A172 (cell line): ENCODE measurements at places on chromosomes 2 and 18.

DNA sequence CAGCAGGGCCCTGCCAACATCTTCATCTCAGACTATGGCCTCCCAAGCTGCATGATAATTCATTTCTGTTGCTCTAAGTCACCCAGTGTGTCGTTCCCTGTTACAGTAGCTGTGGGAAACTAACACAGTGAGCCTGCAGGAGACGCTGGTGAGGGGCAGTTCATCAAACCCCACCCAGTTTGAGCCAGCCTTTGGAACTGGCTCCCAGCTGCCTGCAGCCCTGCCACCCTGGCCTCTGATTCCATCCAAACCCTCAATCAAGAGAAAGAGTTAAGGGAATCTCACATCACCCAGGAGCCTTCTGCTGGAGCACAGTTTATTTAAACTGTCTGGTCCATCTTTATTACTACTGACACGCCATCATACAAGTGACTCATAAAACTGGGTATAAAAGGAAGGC lies 64.9 kb upstream of the ZCCHC2 start:
- no peak for DNase-seq

DNA sequence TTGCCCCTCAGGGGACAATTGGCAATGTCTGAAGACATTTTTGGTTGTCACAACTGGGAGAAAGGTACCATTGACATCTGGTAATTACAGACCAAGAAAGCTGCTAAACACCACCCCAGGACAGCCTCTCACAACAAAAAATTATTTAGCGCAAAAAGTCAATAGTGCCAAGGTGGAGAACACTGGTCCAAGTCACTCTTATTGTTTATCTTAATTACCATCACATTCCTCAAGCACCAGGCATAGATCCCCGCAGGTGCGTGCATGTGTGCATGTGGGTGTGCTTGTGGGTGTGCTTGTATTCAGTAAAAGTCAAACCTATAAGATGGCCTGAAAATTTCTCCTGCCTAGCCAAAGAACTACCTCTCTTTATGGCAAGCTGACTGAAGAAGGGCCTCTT lies 74.9 kb upstream of the WDR75 start:
- DNase-seq, result no peak

DNA sequence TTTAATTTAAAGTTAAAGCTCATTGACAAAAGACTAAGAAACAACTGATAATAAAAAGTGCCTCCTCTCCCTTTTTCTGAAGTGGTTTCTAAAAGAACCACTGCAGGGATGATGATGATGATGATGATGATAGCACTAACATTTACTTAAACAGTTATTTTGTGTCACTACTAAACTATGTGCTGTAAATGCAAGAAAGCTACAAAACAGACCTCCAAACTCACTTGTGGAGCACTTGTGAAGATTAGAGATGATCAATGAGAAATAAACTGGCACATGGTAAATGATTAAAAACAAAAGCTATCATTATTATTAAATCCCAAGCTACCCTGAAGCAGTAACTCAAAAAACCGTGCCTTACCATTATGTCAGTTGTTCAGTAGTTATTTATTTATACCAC lies 88.7 kb downstream of the SLC8A1 start:
- no peak for DNase-seq

DNA sequence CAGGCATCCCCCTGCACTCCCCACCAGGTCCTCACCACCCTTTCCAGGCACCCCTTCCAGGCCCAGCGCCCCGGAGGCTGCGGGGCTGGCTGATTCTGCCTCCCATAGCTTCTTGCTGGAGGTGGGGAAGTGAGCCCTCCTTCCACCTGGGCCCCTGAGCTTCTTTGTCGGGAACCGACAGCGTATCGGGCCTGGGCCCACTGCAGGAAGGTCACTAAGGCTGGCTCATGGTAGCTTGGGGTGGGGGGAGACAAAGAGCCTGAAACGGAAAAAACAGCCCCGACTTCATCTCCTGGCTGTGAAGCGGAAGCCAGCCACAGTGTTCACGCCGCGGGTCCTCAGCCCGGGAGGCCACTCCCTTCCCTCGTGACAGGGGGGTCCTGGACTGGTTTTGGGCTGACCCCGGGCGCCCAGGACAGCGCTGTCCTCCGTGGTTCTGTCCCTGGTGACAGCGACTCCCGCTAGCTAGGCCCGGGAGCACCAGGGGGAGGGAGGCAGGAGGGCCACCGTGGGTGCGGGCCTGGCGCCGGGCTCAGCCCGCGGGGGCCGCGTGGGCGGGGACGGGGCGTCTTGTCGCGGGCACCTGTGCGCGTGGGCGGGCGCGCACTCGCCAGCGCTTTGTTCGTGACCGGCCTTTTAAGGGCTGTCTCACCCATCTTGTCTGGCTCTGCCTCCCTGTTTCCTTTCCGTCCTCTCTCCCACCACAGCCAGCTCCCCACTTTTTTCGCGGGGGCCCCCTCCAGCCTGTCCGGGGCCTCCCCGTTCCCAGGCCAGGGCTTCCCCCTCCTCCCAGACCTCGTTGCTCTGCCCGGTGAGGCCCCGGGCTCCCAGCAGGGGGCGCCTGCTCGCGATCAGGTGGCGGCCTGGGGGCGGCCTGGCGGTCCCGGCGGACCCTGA lies 64.9 kb downstream of the DNMT3A start:
- DNase-seq, result no peak

DNA sequence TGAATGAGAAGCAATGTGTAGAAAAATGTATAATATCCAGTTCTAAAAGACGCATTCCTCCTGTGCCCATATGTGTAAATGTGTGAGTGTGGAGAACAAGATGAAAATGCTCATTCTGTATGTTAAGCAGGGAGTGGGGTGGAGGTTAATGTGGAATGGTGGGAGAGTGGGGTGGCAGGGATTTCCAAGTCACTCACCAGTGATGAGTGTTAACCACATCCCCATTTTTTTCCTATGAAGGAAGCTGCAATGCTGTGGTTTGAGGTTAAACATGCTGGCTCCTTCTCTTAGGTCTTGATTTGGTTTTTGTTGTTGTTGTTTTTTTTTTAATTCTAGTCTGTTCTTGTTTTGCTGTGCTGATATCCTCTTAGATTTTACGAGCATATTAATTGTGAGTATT lies 169.4 kb downstream of the NEDD4L start:
- DNase-seq, result peak; percentile 83

- DNase-seq, result no peak
Measured at GRCh38 chr2:231399853-231400680, 4.6 kb downstream of the B3GNT7 start.

- peak; percentile 61 for DNase-seq
Measured at GRCh38 chr2:84991404-84992160, 20.6 kb downstream of the KCMF1 start.

- no peak for DNase-seq
Measured at GRCh38 chr2:106195981-106196380, 1.9 kb upstream of the UXS1 start.

DNA sequence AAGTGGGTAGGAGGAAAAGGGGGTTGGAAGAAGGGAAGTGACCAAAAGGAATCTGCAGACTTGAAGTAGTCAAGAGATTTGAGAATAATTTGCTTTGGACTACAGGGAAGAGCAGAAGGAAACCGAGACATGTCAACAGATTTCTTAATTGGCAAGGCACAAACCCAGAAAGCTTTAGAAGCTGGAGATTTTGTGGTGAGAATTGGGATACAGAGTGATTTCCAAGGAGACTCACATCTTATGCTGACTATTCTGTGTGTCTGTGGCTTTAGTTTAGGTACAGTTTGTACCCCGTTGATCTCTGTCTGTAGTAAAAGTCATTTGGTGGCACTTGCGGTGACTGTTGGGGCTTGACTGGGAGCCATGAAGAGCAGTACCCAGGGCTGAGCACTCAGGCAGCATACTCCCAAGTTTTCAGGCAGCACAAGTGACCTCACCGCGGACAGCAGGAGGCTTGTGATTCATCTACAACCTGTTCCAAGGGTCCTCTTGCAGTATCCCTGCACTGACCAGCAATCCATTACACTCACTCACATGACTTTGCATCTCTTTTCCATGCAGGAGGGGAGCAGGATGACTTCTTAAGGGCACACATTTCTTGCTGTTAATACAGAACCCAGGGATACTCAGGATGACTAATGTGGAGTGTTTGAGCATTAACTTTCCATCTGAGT lies 97.1 kb upstream of the TNP1 start:
- DNase-seq, result peak; percentile 16

DNA sequence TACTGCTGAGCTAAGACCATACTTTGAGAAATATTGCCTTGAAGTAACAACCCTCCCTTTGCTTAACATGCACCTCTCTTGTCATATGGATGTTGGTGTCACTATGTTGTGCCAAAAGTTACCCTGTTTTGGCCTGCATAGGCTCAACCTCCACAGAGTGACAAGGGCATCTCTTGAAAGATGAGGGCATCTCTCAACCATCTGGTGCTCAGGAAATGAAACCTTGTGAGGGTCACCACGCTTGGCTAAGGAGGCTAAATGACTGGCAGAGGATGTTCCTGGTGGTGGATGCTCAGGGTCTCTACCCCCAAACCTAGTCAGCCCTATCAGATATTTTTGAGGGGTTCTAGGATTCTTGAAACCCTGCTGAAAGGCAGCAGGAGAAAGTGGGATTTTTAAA lies 2.3 kb downstream of the LHCGR start:
- DNase-seq, result no peak

DNA sequence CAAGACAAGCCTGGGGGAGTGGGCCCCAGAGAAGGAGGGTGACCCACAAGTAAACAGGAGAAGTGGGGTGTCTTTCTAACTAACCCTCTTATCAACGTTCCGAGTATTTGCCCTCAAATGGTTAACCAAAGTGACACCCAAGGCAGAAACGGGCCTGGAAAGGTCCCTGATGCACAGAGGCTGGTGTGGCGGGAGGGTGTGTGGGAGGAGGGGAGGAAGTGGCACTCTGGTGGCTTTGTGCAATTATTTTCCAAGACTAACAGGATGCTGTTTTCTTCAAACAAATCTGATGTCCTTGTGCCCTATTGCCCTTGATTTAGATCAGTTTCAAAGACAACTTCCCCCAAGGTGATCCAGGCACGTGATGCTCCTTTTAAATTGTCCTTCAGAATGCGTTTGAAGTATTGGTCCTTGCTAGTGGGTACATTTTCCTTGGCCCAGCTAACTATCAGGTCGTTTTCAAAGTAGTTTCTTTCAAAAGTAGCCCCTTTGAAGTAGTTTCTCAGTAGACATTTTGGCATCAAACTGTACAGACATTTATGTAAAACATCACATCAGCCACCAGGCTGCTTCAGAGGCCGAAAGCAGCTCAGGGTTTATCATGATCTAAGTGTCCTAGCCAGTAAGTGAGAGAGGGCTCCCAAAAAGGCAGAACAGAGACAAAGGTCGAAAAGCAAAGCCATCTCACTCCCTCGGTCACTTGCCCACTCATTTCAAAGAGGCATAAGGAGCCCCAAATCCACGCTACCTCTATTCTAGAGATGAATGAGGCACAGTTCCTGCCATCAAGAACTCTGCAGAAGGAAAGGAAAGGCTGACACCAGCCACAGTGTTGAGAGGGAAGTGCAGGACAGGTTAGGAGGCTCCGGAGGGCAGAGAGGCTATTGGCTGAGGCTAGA lies 371.1 kb upstream of the ID2 start:
- DNase-seq, result no peak

GRCh38 chr2:3046170-3046865 lies 331.3 kb downstream of the EIPR1 start:
- DNase-seq, result no peak

DNA sequence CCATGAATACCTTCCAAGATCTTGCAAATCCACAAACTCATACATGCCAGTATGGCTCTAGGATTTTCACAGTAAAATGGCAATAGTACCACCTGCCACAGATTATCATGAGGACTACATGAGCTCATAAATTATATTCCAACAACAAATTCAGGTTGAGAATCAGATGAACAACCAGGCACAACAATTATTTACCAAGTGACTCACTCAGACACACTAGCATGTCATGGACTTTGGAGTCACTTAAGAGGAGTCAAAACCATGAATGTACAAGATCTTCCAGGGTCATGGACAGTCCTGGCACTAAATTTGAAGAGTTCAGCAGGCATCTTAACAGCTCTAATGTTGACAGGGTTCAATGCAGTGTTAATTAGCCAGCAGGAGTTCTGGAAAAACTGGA lies 34.4 kb upstream of the BZW1 start:
- no peak for DNase-seq

- peak; percentile 83 for DNase-seq
Measured at GRCh38 chr2:202135091-202135874, 62.2 kb downstream of the KIAA2012 start.

DNA sequence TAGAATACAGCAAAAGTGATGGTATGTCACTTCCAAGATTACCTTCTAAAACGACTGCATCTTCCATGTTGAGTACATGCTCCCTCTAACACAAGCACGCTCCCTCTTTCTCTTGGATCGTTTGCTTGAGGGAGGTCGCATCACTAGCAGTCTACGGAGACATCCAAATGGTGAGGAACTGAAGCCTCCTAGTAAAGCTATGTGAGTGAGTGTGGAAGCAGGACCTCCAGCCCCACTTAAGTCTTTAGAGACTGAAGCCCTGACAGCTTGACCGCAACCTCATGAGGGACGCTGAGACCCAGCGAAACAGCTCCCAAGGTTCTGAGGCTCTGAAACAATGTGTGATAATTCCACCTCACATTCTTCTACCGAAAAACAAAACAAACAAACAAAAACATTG lies 486.7 kb upstream of the GCFC2 start:
- DNase-seq, result no peak

GRCh38 chr2:149056541-149057255 lies 18.2 kb downstream of the LYPD6B start:
- DNase-seq, result no peak

- no peak for DNase-seq
Measured at GRCh38 chr18:48342125-48342524, 67.1 kb downstream of the ZBTB7C start.

DNA sequence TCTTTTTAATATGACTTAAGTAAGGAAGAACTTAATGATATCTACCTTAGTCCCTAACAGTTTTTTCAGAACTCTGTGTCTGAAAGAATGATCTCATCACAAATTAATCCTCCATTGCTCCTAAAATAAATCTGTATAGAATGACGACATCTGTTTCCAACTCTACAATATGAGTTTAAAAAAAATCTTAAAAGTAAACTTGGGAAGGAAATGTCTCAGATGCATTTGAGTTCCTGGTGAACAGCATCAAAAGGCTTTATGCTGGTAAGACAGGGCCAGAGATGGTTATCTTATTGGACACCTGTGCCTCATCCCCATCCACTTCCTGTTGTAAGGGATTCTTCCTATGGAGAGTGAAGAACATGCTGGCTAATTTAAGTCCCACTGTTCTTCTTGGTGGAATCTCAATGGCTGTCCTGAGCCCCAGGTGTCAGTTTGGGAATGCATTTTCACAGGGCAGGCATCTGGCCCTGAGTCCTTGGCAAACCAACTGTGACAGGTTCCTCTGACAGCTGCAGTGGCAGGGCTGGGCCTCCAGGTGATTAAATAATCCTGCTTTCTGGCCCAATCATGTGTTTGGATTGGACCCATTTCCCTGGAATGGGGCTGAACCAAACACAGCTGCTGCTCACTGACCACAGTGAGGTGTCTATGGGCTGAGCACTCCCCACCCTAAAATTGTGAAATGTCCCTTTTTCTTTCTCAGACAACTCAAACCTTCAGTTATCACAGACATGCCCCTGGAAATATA lies 12.9 kb upstream of the NCKAP5 start:
- DNase-seq, result no peak

GRCh38 chr2:181235683-181236459 lies 221.3 kb upstream of the ITGA4 start:
- no peak for DNase-seq
